ENCODE measurements at places on chromosomes 1 and 21.

GRCh38 chr1:15997637-15998280 is 6.3 kb upstream of the SRARP start:
- no peak for DNase-seq

GRCh38 chr1:208644401-208645160 is 400.4 kb upstream of the PLXNA2 start:
- no peak for DNase-seq

GRCh38 chr1:64686828-64687724 is 57.8 kb upstream of the RAVER2 start:
- peak; percentile 6 for DNase-seq

DNA sequence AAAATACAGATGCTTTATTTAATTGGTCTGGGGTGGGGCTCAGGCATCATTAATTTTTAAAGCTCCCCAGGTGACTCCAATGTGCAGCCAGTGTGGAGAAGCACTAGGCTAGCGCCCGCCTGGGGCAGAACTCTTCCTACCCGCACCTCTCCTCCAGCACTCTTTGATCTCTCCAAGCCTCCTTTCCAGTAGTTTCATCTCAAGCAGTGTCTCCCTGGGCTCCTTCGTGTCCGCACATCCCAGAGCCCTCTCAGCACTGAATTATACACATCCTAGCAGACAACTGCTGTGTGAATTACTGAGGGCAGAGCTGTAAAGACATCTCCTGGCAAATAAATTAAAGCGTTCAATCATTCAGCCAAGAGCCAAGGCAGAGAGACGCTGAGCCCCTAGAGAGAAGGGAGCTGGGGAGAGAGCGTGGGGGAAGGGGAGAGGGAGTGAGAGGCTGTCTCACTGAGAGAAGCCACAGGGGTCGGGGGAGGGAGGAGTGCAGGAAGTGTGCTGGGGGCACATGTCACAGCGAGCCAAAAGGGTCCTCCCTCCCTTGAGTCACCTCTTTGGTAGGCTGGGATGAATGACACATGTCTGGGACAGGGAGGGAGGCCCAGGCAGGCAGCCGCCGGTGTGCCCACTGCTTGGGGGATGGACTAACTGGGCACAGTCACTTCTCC is 21.0 kb upstream of the PARP1 start:
- DNase-seq: no peak

DNA sequence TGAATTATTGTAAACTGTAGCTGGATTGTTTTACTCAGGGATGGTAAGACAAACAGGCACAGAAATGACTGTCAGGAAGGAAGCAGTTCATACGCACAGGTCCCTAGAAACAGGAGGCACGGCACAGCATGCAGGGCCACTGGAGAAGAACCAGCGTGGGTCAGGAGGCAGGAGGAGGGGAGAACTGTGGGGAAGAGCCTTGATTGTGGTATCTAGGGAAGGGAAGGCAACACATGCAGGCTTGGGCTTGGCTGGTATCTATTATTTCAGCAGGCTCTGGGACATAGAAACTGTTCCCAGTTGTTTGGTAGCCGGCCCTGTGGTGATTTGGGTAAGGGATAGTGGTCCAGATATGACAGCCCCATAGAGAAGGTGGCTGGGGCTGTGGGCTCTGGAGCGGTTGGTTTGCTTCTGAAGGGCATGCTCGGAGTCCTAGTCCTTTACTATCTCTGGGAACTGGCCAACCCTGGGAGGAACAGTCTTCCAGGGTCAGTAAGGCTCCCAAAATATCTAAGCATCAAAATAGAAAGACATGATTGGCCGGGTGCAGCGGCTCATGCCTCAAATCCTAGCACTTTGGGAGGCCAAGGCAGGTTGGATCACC is 43.1 kb upstream of the CCSAP start:
- no peak for DNase-seq
